ENCODE measurements at places on chromosomes 3 and 15. TPM values are rescaled to one million over a fixed set of nuclear protein-coding genes. Genes with fewer than 3 reads are reported as not detected.

GRCh38 chr3:25142609-25143355 is 285.3 kb upstream of the RARB start:
- DNase-seq: no peak

- no peak for DNase-seq
These were observed 2.3 kb downstream of the MELTF start for GRCh38 chr3:197027151-197027895.

GRCh38 chr3:157353652-157354051 is 83.0 kb upstream of the PTX3 start:
- no peak for DNase-seq

- DNase-seq: no peak
These were observed 375.1 kb downstream of the FOXP1 start for GRCh38 chr3:71208211-71209095.

- no peak for DNase-seq
These were observed 514.8 kb downstream of the MECOM start for GRCh38 chr3:169148448-169149348.

DNA sequence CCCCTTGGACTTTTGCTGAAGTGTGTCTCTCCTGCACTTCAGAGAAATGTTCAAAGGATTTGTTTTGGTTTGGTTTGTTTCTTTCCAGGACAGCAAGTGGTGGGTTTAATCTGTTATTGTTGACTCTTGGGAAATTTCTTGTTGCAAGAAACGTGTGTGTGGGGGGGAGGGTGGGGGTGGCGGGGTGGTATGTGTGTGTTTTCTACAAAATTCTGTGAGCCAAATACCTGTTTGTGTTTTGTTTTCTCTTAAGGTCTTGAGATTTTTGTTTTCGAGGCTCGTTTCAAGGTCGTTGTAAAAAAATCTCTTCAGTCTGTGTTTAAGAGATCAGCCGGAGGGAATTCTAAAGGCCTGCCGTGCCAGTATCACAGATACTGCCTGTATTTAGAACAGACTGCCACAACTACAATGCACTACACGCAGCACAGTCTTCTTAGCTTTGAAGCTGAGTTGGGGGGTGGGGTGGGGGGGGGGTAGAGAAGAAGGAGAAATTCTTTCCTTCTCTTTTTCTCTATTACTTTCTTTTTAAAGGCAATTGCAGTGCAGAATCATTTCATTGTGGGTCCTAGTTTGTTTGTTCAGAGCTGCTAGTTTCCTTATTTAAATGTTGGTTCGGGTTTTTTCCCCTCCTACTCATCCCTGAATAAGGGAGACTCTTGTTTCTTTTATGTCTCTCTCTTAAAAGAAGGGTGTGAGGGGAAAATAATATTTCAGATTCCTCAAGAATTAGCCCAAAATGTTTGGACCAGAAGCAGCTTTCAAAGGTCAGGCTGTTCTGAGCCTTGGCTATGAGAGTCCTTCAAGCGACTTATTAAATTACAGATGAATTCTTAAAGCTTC is 1.4 kb upstream of the BCL6 start:
- DNase-seq: no peak

- DNase-seq: no peak
These were observed 597.2 kb downstream of the EDEM1 start for GRCh38 chr3:5784690-5785089.

DNA sequence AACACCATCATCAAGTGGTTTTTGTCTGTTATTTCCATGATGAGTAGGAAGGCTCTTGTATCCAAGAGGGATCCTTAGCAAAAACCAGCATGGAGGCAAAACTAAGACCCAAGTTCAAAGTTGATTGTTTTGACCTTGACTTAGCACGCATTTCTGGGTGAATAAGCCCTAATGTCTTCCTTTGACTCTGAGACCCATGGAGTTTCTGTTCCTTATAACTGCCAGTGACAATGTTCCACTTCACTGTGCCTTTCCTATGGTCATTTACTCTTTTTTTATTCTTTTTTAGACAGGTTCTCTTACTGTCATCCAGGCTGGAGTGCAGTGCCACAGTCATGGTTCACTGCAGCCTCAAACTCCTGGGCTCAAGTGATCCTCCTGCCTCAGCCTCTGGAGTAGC is 118.2 kb upstream of the MRPL3 start:
- DNase-seq: no peak

DNA sequence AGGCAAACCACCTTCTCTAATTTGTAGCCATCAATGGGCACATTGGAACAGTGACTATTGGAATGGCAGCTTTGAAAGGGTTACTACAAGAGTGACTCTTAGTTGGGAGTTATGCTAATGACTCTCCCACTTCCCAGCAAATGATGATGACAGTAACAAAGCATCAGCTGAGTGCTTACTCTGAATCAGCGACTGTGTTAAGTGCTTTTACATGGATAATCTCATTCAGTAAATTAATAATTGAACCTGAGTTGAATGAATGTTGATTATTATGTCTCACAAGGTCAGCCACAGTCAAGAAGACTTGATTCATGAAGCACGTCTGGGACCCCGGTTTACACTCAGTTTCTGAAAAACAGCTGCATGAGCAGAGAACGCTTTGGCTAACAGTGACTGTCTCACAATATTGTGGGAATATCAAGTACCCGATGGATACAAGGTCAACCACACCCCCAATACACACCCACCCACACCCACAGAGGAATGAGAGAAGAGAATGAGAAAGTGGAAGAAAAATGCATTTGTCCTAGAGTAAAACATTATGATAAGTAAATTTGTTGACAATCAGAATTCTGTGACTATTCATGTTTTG is 242.0 kb upstream of the FEZF2 start:
- no peak for DNase-seq

DNA sequence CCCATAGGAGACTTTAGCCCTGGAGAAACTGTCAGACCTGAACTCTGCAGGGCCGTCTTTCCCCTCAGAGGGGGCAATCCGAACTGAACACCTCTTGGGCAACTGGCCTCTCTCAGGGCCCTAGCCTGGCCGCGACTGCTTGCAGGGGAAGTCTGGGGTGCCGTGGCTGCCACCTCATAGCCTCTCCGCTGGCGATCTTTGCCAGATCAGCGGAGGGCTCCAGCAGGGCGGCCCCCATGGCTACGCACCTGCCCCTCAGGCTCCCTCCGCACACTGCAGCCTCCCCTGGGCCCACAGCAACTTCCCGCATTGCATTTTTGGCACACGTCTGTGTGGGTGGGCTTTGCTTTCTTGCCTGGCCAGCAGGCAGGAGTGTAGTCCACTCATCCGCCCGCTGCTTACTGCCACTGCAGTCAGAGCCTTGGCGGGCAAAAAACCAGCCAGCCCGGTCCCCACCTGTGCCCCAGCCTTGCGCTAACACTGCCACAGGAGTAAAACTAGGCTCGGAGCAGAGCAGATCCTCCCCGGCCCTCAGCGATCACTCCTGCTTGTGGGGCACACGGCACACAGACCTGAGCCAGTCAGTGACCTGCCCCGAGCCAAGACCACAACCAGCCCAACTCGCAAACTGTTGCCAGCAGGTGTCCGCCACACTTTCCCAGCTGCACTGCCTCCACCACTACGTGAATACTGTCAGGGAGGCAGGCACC is 266.8 kb upstream of the CBLB start:
- no peak for DNase-seq

DNA sequence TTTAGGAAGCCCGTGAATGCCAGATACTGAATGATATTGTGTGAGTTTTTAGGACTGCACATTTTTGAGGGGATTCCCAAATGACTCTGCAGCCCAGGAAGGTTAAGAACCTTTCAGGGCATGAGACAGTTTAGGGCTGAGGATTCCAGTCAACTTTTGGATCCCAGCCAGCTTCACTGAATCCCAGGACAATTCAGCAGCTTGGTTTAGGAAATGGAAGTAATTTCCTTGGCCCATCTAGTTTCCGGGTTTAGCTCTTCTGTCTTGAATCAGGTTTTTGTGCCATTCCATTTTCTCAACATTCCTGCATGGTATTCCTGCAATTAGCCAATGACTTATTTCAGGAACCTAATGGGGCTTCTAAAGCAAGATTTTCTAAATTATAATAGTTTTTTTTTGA is 253.9 kb downstream of the LSAMP start:
- DNase-seq: no peak

GRCh38 chr3:71369701-71370391 is 213.7 kb downstream of the FOXP1 start:
- no peak for DNase-seq

GRCh38 chr3:168097381-168097780 is 1.7 kb upstream of the GOLIM4 start:
- no peak for DNase-seq

DNA sequence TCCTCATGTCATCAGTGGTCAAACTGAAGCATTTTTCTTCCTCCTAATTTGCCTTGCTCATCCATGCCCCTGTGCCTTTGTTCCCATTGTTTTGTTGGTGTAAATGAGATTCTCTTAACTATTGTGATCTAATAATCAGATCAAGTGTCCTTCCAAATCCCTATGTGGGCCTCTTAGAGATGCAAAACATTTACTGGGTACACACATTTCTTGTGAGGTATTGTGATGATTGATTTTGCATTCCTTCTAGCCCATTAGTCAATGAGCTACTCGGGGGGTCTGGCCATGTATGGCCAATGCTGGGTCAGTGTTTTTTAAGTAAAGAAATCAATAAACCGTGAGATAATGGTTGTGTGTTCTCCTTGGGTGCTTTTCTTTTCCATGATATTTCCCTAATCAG is 580.4 kb downstream of the VGLL3 start:
- DNase-seq: no peak

GRCh38 chr3:116386168-116386567 is 59.1 kb downstream of the LSAMP start:
- DNase-seq: no peak

- DNase-seq: no peak
These were observed 47.2 kb upstream of the PXYLP1 start for GRCh38 chr3:141184430-141184829.

DNA sequence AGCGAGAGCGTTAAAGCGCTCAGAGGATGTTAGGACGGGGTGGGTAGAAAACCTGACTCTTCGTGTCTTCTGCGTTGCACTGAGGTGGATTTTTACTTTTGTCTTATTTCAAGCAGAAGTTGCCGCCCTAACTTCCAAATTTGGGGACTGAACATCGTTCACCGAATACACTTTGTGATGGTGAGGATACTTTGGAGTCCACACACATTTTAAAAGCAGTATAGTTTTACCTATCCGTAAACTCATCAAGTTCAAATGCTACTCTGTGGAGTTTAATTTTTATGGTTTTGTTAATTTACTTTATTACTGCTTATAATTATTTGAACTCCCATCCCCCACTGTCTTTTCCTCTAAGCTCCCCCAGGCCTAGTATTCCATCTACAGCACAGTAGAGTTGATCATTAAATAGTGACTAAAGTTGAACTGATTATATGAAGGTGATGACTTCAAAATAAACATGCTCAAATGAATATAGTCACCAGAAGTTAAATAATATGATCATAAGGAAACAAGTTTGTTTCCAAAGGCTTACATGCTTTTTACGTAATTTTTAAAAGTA is 617 bp upstream of the EOGT start:
- no peak for DNase-seq

- no peak for DNase-seq
These were observed 502.1 kb upstream of the IL12A start for GRCh38 chr3:159486580-159486979.

DNA sequence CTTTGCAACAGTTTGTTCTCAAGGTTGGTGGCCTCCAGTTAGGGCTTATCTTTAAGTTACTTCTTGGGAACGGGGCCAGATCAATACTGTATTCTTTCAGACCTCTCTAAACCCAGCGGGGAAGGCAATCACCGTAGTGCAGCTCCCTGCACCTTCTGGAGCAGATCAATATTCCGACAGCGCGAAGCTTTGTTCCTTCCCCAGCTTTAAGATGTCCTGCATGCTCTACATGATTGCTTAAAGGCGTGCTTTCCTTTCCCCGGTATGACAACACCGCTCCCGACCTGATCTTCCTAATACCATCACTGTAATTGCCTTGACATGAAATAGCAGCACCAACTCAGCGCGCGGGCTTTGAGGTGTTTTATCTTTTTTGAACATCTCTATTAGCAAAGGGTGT is 755.2 kb downstream of the NR2F2 start:
- DNase-seq: no peak

DNA sequence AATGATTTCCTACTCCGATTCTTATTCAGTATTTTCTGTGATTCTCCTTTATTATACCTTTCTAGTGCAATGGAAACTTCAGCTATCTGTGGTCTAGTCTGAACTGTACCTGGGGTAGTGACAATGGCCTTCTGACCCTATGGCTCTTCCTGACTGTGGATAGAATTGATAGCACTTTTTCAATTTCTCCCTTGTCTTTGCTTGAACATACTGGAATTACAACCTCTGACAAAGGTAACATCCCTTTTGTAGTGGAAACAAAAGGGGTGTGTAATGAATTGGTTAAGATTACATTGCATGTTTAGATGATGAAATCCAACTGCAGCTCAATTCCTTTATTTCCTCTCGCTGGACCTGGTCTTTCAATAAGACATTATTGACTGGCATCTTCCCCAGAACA is 21.0 kb upstream of the SOX2 start:
- no peak for DNase-seq

- DNase-seq: no peak
These were observed 8.2 kb downstream of the RAF1 start for GRCh38 chr3:12655701-12656100.

DNA sequence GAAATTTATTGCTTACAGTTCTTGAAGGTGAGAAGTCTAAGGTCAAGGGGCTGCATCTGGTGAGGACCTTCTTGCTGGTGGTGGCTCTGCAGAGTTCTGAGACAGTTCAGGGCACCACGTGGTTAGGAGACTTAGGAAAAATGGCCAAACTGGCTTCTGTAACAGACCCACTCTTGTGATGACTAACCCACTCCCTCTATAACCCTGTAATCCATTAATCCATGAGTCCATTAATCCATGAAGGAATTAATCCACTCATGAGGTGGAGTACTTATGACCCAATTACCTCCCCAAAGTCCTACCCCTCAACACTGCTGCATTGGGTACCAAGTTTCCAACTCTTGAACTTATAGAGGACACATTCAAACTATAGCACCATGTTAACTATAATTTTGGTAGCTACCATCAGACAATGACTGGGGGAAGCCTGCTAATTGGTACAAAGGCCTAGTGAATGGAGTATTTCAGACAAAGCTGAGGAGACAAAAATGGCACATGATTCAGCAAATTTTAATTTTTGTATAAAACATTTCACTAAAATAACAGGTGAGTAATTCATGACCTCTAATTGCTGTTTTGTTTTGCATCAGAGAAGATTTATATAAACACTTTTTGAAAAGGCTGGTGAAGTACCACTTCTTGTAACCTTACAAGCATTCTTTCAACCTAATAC is 374.1 kb upstream of the TBL1XR1 start:
- DNase-seq: no peak

DNA sequence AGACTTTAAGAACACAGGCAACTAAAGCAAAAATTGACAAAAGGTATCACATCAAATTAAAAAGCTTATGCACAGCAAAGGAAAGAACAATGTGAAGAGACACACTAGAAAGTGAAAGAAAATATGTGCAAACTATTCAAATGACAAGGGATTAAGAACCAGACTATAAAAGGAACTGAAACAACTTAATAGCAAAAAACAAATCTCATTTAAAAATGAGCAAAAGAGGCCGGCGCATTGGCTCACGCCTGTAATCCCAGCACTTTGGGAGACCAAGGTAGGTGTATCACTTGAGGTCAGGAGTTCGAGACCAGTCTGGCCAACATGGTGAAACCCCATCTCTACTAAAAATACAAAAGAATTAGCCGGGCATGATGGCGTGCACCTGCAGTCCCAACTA is 14.4 kb downstream of the NGLY1 start:
- DNase-seq: no peak

Gene FOXL2NB
- total RNA-seq: not detected

Gene THPO
- 0.56 TPM for total RNA-seq

Gene UROC1
- not detected for total RNA-seq

Gene ZNF860
- total RNA-seq: 0.63 TPM

Gene CPB1
- total RNA-seq: 11.5 TPM

Gene FGD5
- total RNA-seq: 3.4 TPM

Gene RHOV
- total RNA-seq: 3.4 TPM

Gene KBTBD12
- 0.07 TPM for total RNA-seq

All from mesothelial cell of epicardium (in vitro differentiated cells).